ENCODE measurements at places on chromosomes 6 and 20. TPM values are rescaled to one million over a fixed set of nuclear protein-coding genes. Genes with fewer than 3 reads are reported as not detected.

- no peak for DNase-seq
These were observed 1.4 kb upstream of the SLC29A1 start for GRCh38 chr6:44221961-44222335.

Gene AARS2
- 28.6 TPM for total RNA-seq

- DNase-seq: no peak
These were observed 68.7 kb upstream of the CD83 start for GRCh38 chr6:14048837-14049236.

DNA sequence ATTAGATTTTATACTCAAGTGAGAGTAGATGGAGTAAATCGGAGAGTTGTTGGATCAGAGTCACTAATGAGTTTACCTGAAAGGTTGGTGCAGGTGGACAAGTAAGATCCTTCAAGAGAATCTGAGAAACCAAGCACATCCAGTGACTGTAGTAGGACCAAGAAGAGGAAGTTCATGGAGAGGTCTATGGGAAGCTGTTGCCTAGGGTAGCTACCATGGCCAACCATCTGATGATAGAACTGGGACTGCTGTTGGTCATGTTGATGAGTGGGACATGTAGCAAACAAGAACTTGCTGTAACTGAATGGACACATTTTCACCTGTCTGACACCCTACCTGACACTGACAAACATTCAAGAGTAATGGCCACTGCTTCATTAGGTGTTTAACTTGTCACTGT, 11.3 kb upstream of the ADGB start:
- DNase-seq: no peak

GRCh38 chr6:87164004-87164403, 8.6 kb downstream of the ZNF292 start:
- no peak for DNase-seq

Gene ZNF391
- total RNA-seq: 1.9 TPM

- no peak for DNase-seq
These were observed 53.5 kb upstream of the PTPN1 start for GRCh38 chr20:50456452-50457324.

Gene KCNK17
- total RNA-seq: 2.2 TPM

DNA sequence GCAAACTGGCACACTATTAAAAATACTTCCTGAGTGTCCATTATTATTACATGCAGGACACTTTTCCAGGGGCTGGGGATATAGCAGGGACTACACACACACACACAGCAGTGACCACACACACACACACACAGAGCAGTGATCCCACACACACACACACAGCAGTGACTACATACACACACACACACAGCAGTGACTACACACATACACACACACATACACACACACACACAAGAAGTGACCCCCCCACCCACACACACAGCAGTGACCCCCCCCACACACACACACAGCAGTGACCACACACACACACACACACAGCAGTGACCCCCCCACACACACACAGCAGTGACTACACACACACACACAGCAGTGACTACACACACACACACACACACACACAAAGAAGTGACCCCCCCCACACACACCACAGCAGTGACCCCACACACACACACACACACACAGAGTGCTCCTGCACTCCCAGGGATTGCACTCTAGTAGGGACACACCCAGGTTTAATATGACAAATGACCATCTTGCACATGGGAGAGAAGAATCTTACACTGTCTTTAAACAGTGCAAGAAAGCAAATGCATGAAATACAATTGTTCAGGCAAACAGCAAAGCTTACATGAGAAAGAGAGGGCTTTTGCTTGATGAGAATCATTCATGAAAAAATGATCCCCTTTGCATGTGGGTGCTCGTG, 115.5 kb downstream of the IRF4 start:
- DNase-seq: no peak

GRCh38 chr6:91487696-91488392, 901.0 kb upstream of the MAP3K7 start:
- no peak for DNase-seq

- DNase-seq: no peak
These were observed 3.5 kb downstream of the FOXO3 start for GRCh38 chr6:108564178-108564577.
